Psoas muscle (tissue), 8 donors: ENCODE measurements at places on chromosomes 1 and 21.

DNA sequence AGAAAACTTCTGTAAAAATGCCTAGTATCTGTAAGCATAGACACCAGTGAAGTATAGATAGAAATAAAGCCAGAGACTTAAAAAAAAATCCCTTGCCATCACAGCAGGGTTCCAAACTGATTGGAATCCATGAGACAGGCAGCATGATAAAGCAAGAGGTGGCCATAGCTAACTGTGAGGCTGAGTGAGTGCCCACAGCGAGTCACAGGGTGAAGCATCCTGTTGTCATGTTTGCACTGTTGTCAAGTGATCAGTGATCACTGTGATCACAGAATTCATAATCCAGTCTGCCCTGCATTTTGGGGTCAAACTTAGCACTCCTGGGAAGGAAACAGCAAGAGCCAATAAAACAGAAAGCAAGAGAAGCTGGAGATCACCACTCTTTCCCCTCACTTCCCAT, 33.3 kb downstream of the LRRC8B start:
- DNase-seq, result no peak

GRCh38 chr1:91527781-91528180, 27.1 kb downstream of the CDC7 start:
- DNase-seq, result no peak

- DNase-seq, result peak; percentile 87
Observed at GRCh38 chr21:33229784-33230544, at the start of gene IFNAR2. Gene IFNAR2 (plus strand): TSS chr21:33229938. CDS start chr21:33241923, 11,985 bp downstream.

GRCh38 chr1:172277275-172277674, 143.2 kb upstream of the C1orf105 start:
- DNase-seq, result no peak

GRCh38 chr1:33387625-33388024, 43.3 kb downstream of the PHC2 start:
- DNase-seq, result no peak

DNA sequence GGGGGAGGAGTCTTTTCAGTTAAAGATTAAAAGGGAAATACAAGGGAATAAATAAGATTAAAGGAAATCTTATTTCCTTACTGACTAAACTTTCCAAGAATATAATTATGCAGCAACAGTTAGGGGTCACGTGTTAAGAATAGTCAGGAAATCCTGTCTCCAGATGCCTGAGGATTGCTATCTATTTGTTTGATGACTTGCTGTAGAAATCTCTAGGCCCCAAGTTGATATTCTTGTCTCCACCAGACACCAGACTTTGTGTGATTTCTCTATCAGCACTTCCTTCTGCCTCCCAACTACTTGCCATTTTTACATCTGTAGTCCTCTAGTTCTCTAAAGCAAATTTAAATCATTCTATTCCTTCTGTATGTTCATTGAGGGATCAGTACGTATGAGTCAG, 77.5 kb downstream of the RPAP2 start:
- DNase-seq, result no peak

DNA sequence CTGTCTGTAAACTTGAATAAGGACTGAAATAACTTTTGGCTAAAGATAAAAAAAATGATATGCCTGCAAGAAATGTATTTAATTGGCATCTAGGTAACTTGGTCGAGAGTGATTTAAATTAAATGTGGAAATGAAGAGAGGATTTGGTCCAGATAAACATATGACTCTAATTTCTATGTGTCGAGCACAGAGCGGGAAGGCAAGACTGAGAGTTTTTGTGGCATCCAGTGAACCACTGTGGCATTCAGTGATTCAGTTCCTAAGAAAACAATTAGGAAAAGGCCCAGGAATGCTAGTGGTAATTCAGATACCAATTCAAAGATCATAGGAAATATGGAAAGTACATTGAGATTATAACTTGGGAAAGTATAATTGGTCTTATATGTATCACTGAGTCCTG, 39.6 kb downstream of the PDE4B start:
- DNase-seq, result no peak

GRCh38 chr1:170284016-170284415, 138.3 kb downstream of the NTMT2 start:
- no peak for DNase-seq

DNA sequence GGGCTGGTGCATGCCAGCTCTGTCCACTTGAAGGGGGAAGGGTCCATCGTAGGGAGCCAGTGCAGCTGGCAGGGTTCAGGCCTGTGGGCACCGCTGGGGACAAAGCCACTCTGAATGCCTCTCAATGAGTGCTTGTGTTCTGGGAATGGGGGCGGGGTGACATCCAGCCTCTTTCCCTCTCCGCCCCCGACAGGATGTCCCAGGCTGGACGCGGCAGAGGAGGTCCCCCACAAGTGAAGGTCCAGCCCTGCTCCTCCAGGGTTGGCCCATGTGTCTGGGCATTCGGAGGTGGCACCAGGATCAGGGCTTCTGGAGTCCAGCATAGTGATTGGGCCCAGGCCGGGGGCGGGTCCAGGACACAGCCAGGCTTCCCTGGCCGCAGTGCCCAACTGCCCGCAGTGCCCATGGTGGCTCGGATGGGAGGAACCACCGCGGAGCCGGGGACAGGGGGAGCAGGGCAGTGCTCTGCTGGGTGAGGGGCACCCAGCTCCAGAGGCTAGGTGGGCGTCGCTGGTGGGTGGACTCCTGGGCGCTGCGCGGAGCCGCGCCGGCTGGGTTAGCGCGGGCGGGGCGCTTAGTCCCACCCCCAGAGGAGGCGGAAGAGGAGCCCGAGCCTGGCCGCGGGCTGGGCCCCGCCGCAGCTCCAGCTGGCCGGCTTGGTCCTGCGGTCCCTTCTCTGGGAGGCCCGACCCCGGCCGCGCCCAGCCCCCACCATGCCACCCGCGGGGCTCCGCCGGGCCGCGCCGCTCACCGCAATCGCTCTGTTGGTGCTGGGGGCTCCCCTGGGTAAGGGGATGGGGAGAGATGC, at the start of gene SHISA4:
TSS of gene SHISA4 (plus strand) at position 617 of the 808 bp plus-strand sequence. CDS start at position 714, 97 bp downstream.
- DNase-seq, result peak; percentile 92

DNA sequence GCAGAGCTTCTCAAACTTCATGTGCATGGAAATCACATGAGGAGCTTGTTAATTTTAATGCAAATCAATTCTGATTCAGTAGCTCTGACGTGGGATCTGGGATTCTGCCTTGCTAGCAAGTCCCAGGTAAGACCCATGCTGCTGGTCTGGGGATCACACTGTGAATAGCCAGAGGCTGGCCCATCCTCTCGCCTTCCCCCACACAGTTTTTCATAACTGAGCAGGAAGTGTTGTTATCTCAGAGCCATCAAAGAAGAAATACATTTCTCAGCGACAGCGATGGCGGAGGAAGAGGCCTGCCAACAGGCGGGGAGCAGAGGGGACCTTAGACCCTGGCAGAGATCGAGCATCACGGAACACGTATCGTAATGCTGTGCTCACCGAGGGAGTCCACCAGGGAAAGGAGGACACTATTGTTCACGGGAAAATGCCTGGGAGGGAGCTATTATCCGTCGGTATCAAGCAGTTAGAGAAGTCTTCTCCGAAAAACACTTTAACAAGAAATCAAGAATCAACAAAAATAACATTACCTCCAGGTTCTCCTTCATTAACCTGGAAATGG, 268.9 kb upstream of the TMEM51 start:
- no peak for DNase-seq

DNA sequence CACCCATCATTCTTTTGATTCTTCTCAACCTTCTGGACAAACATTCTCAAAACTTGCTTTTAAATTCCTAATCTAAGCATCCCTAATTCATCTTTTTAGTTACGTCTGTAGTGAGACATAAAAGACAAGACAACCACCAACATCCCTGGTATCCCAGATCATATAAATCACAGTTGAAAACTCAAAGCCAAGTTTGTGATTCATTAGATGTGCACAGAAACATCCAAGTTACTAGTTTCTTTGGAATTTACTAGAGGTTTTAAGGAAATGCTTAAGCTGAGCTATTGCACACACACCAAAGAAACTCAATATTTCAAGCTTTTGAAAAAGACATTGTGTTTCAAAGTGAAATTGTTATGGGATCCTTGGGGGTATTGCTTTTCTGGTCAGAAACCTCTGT, 47.6 kb downstream of the ATP6V1G3 start:
- no peak for DNase-seq

- no peak for DNase-seq
Observed at GRCh38 chr1:149978547-149979023, 31.9 kb downstream of the OTUD7B start.
